ENCODE measurements at places on chromosomes 5 and 9.

- DNase-seq = no peak
These were observed 25.2 kb downstream of the ZCCHC9 start for GRCh38 chr5:81326554-81326953.

DNA sequence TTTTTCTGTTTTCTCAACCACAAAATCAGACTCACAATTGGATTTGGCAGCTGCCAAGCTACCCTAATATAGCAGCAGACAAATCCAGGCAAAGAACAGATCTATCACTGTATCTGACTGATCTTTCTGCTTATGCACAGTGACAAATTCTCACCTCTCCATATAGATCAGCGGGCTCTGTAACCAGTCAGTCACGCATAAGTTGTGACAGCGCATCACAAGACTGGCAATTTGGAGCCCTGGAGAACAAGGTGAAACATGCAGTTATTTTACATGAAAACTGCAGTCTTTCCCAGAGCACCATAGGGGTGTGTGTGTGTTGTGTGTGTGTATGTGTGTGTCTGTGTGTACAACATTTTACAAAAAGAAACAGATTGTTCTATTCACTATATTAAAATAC is 37.7 kb downstream of the RORB start:
- DNase-seq = no peak

DNA sequence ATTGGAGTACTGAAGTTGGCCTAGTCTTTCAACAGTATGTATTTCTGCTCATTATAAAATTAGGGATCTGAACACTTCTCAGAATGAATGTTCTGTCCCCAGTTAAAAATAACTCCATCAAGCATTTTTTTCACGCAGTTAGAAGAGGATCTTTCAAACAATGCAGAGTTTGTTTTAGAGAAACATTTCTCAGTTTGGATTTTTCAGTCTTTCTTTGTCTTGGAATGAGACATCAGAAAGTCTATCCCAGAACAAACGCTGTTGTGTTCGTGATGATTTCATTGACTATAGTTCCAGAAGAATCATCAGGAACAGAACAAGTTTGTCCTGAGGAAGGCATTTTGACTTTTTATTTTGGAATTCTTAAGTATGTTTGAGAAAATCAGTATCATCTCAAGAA is 218.7 kb downstream of the ARRDC3 start:
- DNase-seq = no peak

DNA sequence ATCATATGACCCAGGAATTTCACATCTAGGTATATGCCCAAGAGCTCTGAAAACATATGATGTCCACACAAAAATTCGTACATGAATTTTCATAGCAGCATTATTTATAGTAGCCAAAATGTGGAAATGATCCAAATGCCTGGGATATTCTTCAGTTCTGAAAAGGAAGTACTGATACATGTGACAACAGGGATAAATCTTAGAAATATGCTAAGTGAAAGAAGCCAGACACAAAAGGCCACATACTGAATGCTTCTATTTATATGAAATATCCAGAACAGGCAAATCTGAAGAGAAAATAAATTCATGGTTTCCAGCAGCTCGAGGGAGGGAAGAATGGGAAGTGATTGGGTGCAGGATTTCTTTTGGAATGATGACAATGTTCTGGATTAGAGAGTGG is 16.8 kb upstream of the ZBTB43 start:
- no peak for DNase-seq

GRCh38 chr5:177405805-177406204 is 3.6 kb downstream of the F12 start:
- no peak for DNase-seq

GRCh38 chr5:176490301-176490700 is 42.1 kb downstream of the FAF2 start:
- no peak for DNase-seq

DNA sequence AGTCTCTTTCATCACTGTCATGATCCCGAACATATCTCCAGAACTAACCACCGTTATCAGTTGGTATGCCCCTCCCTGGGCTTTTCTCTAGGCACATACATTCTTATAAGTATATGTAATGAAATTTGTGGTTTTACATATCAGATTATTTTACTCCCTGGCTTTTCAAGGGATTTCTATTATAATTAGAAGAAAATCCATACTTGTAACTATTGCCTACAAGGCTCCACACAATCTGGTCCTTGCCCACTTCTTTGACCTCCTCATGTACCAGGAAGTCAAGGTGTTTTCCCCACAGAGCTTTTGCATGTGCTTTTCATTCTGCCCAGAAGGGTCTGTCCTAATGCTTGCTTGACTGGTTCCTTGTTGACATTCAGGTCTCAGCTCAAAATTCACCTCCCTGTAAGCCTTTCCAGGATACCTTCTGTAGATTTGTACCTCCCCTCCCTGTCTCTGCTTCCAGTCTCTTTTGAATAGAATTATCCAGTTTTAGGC is 33.6 kb upstream of the HSD17B4 start:
- no peak for DNase-seq

GRCh38 chr5:2651116-2651515 is 100.4 kb downstream of the IRX2 start:
- DNase-seq = no peak

DNA sequence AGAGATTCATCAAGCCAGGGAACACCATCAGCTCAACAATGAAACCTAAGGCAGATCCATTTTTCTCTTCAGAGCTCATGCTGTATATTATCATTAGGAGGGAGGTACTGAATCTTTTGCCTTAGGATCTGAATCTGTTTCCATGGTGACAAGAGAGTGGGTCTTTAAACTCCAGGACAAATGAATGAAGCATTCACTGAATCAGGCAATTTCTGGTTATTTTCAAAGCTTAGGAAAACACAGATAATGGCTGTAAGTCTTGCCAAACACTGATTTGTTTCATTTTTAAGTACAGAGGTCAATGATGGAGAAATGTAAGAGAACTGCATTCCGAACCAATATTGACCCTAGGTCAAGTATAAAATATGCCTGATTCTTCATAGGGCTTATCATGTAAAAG is 84.9 kb downstream of the GNA14 start:
- no peak for DNase-seq

- no peak for DNase-seq
These were observed 2.6 kb upstream of the TXNDC8 start for GRCh38 chr9:110340306-110340705.

DNA sequence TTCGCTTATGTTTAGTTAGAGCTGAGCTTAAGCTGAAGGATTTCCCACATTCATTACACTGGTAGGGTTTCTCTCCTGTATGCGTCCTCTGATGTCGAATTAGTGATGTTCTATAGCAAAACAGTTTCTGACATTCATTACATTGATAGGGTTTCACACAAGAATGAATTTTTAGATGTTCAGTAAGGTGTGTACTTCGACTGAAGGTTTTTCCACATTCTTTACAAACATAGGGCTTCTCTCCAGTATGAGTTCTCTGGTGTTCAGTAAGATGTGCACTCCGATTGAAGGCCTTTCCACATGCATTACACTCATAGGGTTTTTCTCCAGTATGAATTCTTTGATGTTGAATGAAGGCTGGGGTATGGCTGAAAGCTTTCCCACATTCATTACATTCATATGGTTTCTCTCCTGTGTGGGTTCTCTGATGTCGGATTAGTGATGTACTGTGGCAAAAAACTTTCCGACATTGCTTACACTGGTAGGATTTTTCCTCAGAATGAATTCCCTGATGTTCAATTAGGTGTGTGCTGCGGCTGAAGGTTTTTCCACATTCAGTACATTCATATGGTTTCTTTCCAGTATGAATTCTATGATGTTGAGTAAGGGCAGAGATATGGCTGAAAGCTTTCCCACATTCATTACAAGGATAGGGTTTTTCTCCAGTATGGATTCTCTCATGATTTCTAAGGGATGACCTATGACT is 14.6 kb downstream of the ZNF883 start:
- DNase-seq = no peak
